ENCODE measurements at places on chromosomes 5 and 9.
A peak's percentile ranks its signal among the peaks of the same experiment; 100 is the strongest.

DNA sequence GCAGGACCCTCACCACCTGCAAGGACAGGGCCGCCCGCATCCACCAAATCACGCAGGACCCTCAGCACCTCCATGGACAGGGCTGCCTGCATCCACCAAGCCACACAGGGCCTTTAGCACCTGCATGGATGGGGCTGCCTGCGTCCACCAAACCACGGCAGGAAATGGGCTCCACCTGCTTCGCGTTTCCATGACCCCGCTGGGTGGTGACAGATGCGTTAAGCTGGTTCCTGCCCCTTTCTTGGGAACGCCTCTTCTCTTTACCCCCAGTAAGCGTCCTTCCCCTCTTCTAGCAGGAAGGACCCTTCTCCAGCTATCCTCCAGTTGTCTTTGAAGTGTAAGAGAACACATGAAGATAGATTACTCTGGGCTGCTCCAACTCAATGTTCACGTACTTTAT, 13.5 kb downstream of the FBP1 start:
- DNase-seq, result no peak

DNA sequence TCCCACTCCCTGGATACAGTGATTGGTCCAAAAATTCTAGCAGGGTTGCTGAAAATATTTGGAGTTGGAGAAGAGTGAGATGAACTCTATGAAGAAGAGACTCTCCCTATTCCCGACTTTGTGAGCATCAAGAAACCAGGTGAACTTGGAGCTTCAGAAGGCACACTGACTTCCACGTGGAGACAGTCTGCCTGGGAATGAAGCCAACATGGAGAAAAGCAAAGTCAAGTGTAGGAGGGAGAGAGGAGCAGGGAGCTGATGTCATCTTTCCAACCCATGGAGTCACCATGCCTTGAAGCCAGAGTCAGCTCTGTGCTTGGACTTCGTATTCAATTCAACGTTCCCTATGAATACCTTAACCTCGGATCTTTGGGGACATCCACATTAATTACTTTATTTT, 125.1 kb downstream of the NPR3 start:
- no peak for DNase-seq

DNA sequence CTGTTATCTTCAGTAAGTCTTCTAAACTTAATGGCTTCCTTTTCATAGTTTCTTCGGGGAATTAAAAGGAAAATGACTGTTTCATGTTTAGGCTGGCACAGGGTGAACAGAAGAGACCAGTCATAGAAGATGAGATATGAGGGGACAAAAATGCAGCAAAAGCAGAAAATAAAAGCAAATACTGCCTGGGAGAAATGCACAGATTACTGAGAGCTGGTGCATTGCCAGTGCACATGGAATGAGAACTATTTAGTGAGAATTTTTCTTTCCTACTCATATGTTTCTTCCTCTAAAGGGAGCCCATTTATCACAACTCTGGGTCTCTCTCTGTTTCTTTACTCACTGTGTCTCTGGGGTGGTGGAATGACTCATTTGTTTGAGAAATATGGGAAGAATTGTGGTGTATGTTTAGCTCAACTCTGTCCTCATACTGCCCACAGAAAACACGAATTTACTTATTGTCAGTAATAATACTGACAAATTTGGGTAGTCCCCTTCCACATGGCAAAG, 25.9 kb upstream of the ANKRD55 start:
- DNase-seq, result peak; percentile 90

DNA sequence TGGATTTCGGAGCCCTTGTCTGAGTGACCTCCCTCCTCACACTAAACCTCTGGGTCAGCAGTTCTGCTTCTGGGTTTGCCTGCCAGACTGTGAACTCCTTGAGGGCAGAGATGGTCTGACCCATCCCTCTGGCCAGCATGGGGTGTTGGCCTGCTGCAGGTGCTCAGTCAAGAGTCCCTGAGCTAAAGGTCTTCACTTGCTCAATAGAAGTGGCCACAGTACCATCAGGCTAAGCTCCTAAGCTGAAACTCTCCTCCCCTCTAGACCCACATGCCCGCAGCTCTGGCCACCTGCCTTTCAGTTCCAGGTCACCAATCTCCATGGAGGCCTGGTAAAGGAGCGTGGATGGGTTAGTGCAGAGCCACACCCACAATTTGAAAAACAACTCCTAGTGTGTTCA, 316.6 kb downstream of the SPOCK1 start:
- DNase-seq, result no peak

- no peak for DNase-seq
These were observed 46.8 kb downstream of the FREM1 start for GRCh38 chr9:14863402-14863801.

DNA sequence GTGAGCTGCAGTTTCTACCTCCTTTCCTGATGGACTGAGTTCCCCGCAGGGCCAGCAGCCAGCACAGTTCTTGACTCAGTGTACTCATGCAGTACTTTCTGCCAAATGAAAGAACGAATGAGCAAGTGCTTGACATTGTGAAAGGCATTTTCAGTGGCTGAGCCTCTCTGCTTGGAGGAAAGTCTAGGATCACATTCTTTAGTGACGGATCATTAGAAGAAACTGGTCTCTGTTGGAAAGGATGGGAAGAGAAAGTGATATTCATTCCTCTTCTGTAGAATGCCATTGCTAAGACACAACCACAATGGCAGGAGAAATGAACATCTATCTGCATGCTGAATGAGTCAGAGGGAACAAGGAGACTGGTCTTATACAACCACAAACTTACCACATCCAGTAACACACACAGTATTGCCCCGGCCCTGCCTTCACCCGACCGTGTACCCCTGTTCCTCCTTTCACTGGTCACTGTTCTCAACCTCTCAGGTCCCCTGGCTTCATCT, 206.9 kb downstream of the CRB2 start:
- DNase-seq, result peak; percentile 81

- no peak for DNase-seq
These were observed 24.3 kb upstream of the PLIN2 start for GRCh38 chr9:19151425-19152159.

- DNase-seq, result no peak
These were observed 18.2 kb downstream of the NR2F1 start for GRCh38 chr5:93601071-93601801.

DNA sequence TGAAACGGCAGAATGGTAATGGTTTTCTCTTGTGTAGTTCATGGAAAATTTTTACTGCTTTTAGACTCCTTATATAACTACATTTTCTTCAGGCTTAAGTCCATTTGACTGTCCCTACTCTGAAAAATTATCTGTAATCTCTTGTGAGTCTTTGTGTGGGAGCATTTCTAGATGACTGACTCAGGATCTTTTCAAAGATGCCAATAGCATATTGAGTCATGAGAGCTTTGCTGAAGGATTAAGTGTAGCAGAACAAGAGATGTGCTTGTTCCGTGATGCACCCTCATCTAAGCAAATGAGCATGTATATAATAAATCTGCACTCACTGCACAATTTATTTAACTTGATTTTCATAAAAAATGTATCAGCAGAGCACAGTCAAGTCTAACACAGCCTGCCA, 298.7 kb upstream of the CDH6 start:
- no peak for DNase-seq

DNA sequence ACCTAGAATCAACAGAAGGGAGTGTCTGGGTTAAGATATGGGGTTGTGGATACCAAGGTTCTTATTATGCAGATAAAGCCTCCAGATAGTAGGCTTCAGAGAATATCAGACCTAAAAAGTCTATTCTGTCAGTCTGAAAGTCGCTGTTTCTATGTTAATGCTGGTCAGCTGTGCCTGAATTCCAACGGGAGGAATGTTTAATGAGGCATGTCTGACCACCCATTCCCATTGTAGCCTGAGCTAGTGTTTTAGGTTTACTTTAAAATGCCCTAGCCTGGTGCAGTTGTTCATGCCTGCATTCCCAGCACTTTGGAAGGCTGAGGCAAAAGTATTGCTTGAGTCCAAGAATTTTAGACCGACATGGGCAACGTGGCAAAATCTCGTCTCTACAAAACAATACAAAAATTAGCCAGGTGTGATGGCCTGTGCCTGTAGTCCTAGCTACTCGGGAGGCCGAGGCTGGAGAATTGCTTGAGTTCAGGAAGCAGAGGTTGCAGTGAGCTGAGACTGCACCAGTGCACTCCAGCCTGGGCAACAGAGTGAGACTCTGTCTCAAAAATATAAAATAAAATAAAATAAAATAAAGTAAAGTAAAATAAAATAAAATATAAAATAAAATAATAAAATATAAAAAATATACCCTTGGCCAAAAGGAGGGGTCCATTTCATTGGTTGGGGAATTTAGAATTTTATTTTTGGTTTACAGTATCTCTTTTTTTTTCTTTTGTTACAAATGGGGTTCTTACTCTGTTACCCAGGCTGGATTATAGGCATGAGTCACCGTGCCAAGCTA, 7.8 kb upstream of the SOX30 start:
- no peak for DNase-seq

DNA sequence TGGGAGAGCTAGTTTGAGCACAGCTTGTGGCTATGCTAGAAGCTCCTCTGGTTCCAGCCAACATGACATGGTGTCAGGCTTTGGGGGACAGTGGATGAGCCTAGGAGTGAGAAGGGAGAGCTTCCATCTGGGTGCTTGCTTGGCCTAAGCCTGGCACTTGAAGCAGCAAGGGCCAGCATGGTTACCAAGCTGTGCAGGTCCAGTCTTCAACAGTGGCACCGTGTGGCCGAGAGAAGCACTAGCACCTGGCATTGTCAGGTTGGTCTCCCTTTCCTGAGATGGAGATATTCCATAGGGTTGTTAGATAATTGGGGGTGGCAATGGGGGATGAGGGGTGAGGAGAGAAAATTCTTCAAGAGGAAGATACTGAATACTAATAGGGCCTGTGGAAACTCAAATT, 261.9 kb downstream of the PBX3 start:
- no peak for DNase-seq

DNA sequence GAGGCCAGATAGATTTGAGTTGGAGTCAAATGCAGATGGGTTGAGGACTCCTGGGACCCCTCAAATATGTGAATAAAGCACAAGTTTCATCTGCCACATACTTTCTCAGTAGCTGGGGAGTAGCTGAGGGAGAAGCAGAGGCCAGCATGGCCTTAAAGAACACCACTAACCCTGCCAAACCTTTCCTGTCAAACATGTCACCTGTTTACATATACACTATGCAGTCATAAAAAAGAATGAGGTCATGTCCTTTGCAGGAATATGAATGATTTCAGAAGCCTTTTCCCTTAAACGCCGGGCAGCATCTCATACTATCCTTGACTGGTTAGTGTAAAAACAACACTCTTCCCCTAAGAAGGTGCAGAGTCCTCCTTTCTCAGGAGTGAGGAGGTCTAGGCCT, 25.2 kb upstream of the HSD17B4 start:
- no peak for DNase-seq

DNA sequence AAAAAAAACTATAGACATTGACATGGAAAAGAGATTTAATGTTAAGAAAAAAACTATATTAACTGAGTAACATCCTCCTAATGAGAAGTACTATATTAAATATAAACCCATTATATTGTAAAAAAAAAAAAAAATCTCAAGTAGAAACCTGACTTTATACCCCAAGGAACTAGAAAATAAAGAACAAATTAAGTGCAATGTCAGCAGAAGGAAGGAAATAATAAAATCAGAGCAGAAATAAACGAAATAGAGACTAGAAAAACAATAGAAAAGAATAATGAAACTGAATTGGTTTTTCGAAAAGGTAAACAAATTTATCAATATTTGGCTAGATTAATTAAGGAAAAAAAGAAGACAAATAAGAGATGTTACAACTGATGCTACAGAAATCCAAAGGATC, 329.1 kb upstream of the ZNF608 start:
- no peak for DNase-seq

DNA sequence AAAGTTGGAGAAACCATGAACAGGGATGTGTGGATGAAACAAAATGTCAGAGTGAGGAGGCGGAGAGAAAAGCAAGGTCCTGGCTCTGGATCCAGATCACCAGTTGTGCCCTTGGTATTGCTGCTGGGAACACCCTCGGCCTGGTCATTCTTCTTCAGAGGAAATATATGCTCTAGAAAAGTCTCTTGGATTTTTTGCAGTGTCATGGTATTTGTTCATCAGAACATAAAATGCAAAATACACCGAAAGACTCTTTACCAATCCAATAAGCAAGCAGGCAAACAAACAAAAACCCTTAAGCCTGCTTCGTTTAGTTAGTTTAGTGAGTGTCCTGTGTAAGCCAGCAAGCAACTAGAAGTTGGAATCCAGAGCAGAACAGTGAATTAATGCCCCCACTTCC, 88.7 kb upstream of the CDH6 start:
- no peak for DNase-seq

- DNase-seq, result no peak
These were observed 4.0 kb downstream of the ISL1 start for GRCh38 chr5:51386916-51387883.

DNA sequence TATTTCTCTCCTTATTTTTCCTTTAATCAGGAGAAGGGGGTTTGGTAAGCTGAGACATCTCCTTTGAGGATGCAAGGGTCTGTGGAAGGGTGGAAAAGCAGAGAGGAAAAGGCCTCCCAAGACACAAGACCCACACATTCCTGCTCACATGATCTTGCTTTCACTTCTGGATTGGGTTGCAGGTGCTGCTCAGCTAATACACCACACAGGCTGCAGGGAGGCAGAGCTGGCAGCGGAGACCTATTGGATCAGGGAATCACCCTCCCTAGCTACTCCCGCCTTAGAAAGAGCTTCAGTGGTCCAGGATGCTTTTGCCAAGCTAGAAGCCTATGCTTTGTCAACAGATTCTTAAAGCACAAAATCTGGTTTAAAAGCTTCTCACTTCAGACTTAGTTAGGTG, 87.6 kb upstream of the IL33 start:
- no peak for DNase-seq

GRCh38 chr5:112216140-112216539, 202.9 kb downstream of the EPB41L4A start:
- no peak for DNase-seq

DNA sequence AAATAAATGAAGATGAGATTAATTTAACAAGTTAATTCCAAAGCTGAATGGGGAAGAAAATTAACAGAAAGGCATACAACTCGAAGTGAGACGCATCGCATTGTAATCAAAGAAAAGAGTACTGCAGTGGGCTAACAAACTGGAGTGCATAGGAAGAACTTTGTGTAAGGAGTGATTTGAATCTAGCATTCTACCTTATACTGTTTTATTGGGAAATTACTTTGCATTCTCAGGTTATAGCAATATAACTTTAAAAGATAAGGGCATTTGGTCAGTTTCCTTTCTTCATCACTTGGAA, 124.5 kb upstream of the TLE4 start:
- no peak for DNase-seq

DNA sequence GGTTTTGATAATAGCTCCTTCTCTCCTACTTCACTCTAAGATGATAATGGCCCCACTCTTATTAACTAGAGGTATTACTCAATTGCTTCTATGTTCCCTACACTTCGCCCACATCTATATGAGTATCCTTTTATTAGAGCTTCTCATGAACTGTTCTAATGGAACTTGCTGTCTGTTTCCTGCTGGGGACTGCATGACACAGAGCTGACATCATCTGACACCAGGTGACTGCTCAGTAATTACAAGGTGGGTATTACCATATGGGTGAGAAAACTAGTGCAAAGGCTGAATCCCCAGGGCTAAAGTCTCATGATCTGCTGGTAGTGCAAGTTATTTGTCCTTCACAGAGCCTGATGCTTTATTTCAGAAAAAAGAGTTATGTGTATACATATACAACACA, 146.2 kb upstream of the PLCXD3 start:
- no peak for DNase-seq

All from skeletal muscle cell (primary cell).